ENCODE measurements at places on chromosomes 7 and 10.

GRCh38 chr7:40584667-40585433, 450.0 kb downstream of the SUGCT start:
- DNase-seq, result no peak

DNA sequence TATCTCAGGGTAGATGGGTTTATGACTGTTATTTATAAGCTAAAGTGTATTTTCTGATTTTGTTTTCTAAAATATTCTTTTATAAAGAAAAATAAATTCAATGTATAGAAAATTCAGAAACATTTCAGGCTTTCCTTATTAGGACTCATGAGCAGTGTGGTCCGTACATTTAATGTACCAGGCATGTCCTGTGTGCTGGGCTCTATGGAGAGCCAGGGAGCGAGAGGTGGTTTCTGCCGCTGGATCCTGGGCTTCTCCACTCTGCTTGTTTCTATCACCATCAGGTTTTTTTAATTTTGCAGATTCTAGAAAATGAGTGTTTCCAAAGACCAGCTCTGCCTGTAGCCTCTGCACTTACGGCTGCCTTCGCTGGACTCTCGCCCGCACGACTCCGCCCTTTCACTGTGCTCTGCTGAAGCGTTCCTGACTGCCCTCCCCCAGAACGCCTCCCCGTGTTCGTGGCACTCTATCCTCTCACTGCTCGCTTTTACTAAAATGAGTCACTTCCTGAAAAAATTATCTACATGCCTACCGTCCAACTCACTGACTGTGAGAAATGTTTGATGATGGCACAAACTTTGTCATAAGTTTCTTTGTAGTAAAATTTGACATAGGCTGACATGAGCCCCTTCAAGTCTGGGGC, 188.5 kb downstream of the ZMYND11 start:
- DNase-seq, result peak; percentile 54

DNA sequence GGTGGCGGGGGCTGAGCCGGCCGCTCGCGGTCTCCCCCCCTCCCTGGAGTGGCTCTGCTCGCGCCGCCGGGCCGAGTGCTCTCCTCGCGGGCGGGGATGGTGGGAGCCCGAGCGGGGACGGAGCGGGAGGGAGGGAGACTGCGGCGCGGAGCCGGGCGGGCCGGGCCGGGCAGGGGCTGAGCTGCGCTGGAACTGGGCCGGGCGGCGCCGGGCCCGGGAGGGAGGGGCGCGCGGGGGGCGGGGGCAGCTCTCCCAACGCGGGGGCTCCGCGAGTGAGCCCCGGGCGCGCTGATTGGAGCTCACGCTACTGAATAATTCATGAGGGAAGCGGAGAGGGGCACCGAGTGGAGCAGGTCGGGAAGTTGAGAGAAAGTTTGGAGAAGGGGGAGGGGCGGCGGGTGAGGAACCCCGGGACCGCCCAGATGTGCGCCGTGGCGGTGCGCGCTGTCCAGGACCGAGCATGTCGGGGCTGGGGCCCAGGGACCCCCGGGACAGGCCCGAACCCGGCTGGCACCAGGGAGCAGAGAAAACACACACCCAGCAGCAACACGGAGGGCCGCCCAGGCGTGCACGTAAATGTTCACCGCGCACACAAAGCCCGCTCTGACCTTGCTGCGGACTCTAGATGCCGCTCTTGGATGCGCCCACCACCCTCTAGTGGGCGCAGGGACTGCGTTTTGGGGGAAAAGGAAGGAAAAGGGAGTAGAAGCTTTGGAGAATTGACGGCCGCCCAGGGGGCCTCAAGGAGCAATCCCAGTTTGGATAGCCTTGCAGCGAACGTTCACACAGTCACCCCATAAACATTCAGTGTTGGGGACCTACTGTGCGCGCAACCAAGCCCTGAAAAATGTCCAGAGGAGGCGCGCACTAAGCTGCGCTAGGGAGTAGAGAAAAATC, at the start of gene EPHB4:
EPHB4 (minus strand) TSS at position 194 of the 897 bp plus-strand sequence. CDS start 493 bp downstream, outside the sequence.
- peak; percentile 26 for DNase-seq

DNA sequence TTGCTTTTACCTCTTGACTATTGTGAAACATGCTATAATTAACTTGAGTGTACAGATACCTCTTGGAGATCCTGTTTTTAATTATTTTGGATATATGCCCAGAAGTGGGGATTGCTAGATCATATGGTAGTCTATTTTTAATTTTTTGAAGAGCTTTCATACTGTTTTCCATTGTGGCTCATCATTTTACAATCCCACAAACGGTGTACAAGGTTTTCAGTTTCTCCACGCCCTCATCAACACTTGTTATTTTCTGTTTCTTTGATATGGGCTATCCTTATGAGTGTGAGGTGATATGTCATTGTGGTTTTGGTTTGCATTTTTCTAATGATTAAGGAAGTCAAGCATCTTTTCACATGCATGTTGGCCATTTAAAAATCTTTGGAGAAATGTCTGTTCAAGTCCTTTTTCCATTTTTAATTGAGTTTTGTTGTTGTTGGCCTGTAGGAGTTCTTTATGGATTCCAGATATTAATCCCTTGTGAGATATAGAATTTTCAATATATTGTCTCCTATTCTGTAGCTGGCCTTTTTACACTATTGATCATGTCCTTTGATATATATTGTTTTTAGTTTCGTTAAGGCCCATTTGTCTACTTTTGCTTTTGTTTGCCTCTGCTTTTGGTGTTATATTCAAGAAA, 7.5 kb downstream of the AGK start:
- no peak for DNase-seq

- DNase-seq, result no peak
These were observed 421.1 kb upstream of the SORCS1 start for GRCh38 chr10:107585630-107586029.

GRCh38 chr10:33279811-33280602, 54.5 kb downstream of the NRP1 start:
- no peak for DNase-seq

DNA sequence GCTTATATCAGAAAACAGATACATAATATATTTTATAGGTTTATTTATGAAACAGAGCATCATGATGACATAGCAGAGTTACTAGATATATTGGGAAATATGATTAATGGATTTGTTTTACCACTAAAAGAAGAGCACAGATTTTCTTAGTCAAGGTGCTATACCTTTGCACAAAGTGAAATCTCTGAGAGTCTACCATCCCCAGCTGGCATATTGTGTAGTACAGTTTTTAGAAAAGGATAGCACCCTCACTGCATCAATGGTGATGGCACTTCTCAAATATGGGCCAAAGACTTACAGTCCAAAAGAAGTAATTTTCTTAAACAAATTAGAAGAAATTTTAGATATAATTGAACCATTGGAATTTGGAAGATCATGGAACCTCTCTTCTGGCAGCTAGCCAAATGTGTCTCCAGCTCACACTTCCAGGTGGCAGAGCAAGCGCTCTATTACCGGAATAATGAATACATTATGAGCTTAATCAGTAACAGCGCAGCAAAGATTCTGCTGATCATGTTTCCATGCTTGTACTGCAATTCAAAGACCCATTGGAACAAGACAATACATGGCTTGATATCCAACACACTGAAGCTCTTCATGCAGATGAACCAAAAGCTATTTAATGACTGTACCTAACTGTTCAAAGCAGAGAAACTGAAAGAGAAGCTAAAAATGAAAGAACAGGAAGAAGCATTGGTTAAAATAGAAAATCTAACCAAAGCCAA, 21.9 kb upstream of the CREB3L2 start:
- DNase-seq, result no peak

DNA sequence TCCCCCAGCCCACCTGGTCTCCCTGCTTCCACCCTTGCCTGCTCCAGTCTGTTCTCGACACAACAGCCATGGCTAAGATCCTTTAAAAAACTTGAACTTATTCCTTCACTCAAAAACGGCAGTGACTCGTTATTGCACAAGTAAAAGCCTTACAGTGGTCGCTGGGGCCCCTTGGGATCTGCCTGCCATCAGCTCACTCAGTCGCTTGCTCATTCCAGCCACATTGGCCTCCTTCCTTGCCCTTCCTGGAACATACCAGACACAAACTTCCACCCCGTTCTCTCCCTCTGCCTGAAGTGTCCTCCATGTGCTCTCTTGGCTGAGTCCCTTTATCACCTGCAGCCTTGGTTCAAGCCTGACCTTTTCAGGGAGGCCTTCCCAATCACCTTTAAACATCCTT, 4.7 kb downstream of the CCNY start:
- DNase-seq, result peak; percentile 45

GRCh38 chr7:18059171-18059570, 31.5 kb upstream of the PRPS1L1 start:
- no peak for DNase-seq

- no peak for DNase-seq
These were observed 14.5 kb upstream of the PAX2 start for GRCh38 chr10:100730725-100731406.

DNA sequence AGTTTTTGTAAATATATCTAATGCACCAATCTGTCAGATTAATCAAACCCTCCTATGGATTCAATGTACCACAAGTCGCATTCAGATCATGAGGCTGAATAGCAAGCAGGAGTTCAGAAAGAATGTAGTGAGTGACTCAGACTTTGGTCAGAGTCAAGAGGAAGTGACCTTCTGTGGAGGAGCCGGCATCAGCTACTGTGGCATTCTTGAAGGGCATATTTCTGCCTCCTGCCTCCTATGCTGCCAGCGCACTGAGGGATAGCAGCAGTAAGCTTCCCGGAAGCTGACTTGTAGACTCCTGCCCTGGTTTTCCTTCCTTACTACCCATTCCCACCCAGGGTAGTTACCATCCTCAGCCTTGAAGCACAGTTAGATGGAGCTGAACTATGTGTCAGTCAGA, 867.5 kb downstream of the NRG3 start:
- DNase-seq, result no peak

- DNase-seq, result no peak
These were observed 105.9 kb upstream of the TMEM168 start for GRCh38 chr7:112896026-112896601.

GRCh38 chr7:44221231-44221791, 20.5 kb downstream of the YKT6 start:
- no peak for DNase-seq

- no peak for DNase-seq
These were observed 33.4 kb downstream of the XPNPEP1 start for GRCh38 chr10:109889867-109890266.

DNA sequence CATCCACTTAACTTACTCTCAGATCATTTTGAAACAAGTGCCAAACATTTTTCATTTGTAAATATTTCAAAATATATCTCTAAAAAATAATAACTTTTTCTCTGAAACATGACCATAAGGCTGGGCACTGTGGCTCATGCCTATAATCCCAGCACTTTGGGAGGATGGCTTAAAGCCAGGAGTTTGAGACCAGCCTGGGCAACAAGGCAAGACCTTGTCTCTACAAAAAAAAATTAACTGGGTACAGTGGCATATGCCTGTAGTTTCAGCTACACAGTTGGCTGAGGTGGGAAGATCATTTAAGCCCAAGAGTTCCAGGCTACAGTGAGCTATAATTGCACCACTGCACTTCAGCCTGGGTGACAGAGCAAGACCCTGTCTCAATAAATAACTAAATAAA, 36.4 kb downstream of the USP54 start:
- no peak for DNase-seq

DNA sequence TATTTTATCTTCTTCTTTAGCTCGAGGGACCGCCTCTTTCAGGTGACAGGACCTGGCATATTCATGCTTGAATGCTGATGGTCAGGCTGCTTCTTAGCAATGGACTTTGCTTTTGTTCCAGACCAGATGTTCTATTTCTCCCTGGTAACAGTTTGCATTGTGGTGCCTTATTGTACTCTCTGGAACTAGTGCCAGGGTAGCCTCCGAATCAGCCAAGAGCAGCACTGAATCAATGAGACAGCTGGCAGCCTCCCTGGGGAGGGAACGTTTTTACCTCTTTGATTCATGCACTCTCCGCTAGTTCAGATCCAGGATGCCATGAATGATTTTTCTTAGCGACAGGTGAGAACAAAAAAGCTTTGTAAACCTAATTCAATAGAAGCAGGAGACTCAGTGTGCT, 54.1 kb upstream of the NXPH1 start:
- DNase-seq, result no peak

DNA sequence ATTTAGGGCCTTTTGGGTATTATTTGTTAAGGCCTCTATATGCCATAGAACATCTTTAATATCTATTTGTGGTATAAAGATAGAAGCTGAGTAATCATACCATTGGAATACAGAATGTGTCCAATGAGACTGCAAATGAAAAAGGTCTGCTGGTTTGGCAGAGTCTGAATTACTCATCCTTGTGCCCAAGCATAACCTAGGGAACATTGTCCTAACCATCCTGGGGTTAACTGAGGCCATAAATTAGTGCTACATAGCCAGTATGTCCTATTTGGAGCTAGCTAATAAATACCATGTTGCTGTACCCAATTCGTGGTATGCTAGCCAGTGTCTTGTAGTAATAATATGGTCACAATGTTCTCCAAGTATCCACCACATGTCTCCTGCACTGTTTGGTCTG, 117.1 kb downstream of the ANKRD26 start:
- DNase-seq, result no peak

GRCh38 chr10:69025370-69025896, 36.8 kb downstream of the KIFBP start:
- DNase-seq, result no peak

- no peak for DNase-seq
These were observed 192.3 kb downstream of the EVX1 start for GRCh38 chr7:27434756-27435400.

GRCh38 chr7:36367561-36368077, 22.0 kb upstream of the ANLN start:
- DNase-seq, result no peak

GRCh38 chr7:111029574-111030251, 61.2 kb upstream of the LRRN3 start:
- peak; percentile 52 for DNase-seq

DNA sequence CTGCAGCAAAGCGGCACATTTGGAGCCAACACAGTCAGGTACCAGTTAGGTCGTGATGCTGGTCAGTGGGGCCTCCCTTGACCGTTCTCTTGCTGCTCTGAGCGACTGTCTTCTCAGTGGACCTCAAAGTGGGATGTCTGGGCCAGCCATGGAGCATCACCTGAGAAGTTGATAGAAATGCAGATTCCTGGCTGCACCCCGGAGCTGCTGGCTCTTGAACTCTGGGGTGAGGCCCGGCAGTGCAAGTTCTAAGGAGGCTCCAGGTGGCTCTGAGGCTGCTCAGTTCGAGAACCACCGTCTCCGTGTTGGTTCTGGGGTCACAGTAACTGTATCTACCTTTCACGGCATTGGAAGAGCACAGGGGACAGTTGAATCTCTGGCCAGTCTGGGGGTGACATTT, 147.5 kb downstream of the WDR37 start:
- DNase-seq, result no peak

GRCh38 chr10:72615970-72616369, 9.9 kb downstream of the MICU1 start:
- DNase-seq, result no peak

DNA sequence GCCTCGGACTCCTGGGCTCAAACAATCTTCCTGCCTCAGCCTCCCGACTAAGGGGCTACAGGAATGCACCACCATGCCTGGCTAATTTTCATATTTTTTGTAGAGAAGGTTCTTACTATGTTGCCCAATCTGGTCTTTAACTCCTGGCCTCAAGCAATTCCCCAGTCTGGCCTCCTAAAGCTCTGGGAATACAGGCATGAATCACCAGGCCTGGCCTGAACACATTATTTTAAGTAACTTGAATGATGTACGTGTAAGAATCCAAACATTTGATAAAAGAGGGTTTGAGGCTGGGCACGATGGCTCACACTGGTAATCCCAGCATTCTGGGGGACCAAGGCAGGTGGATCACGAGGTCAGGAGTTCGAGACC, 13.0 kb upstream of the BAMBI start:
- no peak for DNase-seq

GRCh38 chr10:4947635-4948596, 15.3 kb upstream of the AKR1C1 start:
- no peak for DNase-seq

All from stimulated activated CD8-positive, alpha-beta memory T cell treated with anti-CD3 and anti-CD28 coated beads, Interleukin-4, amount 100 ng/mL, for 48 hours (primary cell).